Astrocyte of the spinal cord (primary cell): ENCODE measurements at places on chromosomes 13 and 19.

DNA sequence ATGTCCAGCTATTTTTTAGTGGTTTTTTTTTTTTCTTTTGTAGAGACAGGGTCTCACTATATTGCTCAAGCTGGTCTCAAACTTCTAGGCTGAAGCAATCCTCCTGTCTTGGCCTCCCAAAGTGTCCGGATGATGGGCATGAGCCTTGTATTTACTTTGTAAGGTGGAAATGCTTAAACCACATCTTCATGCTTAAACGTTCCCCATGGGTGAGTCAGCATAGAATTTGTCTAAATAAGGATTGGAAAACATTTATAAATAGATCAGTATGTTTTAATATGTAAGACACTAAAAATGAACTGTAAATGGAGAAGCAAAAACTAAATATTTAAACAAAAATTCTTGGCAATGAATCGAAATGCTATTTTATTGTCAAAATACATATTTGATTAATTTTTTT lies 698.0 kb downstream of the PCDH9 start:
- DNase-seq = peak; percentile 79

- peak; percentile 42 for DNase-seq
These were observed 68.4 kb upstream of the TM9SF2 start for GRCh38 chr13:99432609-99433542.

- peak; percentile 51 for DNase-seq
These were observed 147.1 kb downstream of the NUFIP1 start for GRCh38 chr13:44842158-44842557.

GRCh38 chr19:41384351-41384750 lies 8.0 kb downstream of the TMEM91 start:
- DNase-seq = no peak

- no peak for DNase-seq
These were observed 355.0 kb upstream of the PCDH20 start for GRCh38 chr13:61770681-61771080.

DNA sequence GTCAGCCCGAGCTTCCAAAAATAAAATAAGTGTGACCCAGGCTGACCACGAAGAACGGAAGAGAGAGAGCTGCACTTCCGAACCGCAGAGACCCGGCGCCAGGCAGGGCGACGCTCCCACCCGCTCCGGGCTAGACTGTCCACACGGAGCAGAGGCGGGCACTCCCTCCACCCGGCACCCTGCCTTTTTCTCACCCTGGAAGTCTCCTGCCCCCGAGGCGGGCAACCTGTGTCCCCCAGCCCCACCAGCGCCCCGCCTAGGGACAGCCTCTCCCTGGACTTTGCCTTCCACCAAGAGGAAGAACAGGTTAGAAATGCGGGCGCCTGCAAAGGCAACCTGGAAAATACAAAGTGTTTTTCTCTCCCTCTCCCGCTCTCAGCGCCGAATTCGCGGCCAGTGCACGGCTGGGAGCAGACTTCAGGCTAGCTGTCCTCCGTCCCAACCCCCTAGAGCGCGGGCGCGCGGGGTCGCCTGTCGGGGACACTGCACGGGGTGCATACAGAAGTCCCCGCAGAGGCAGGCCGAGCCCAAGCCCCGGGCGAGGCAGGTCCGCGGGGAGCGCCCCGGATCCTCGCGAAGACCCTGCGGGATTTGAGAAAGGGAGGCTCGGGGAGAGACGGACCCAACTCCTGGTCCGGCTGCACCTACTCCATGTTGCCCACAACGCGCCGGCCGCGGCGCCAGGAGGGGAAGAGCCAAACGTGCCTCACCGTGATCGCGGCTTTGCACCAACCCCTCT lies 845 bp downstream of the SPRY2 start:
- DNase-seq = peak; percentile 37

DNA sequence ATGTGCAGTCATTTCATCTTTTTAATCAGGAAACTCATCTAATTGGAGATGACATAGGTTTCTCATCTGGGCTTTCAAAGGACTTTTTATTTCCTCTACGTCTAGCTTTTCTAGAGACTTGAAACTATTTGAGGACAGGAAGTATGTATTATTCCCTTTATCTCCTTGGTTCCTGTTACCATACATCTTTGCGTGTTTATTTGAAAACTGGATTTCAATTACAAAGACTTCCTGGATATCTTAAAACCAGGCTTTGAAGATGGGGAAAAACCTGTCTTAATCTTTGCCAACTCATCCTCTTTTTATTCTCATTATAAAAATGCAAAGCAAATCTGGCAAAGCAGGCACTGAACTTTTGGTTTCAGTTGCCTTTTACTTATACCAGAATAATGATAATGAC lies 130.5 kb downstream of the LMO7 start:
- DNase-seq = no peak

DNA sequence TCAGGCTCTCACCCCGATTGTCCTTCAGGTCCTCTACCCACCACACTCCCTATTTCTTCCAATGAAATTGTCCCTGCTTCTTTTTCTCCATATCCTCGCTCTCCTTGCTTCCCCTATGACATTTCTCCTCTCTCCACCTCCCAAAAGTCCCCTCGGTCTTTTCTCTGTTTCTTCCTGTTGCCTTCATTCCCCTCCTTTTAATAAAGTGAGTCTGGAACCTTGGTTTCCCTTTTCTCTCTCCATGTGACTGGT lies 676 bp upstream of the ZNF574 start:
- no peak for DNase-seq

DNA sequence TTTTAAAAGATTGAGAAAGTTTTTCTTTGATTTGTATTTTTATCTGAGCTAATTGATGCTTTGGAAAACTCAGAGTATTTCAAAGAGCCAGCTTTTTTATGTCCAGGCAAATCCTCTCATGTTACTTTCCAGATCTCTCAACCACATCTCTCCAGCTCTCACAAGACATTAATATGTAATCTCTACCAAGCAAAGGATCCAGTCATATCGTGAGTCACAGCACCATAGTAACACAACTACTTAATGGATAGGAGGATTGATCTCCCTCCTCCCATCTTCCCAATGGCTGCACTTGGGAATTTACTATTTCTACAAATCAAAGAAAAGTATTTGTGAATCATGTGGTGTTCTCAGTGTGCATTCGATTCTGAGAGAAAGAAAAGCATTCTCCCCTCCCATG lies 63.3 kb downstream of the POU4F1 start:
- DNase-seq = no peak

DNA sequence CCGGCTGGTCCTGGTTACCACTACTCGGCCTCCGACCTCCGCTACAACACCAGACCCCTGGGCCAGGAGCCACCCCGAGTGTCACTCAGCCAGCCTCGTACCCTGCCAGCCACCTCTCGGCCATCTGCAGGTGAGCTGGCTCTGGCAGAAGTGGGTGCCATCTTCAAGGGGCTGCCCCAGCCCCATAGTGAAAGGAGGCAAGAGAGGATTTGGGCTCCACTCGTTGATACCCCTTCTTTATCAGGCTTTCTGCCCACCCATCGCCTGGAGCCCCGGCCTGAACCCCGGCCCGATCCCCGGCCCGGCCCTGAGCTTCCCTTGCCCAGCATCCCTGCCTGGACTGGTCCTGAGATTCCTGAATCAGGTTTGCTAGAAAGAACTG lies 7.1 kb downstream of the LTBP4 start:
- DNase-seq = no peak

GRCh38 chr13:110457361-110457760 lies 104.2 kb downstream of the RAB20 start:
- DNase-seq = no peak

- no peak for DNase-seq
These were observed 633.5 kb upstream of the ATXN8OS start for GRCh38 chr13:69474011-69474685.

- no peak for DNase-seq
These were observed 473.6 kb downstream of the FOXO1 start for GRCh38 chr13:40192858-40193257.

GRCh38 chr19:35211545-35212230 lies 16.9 kb downstream of the FAM187B start:
- DNase-seq = no peak

DNA sequence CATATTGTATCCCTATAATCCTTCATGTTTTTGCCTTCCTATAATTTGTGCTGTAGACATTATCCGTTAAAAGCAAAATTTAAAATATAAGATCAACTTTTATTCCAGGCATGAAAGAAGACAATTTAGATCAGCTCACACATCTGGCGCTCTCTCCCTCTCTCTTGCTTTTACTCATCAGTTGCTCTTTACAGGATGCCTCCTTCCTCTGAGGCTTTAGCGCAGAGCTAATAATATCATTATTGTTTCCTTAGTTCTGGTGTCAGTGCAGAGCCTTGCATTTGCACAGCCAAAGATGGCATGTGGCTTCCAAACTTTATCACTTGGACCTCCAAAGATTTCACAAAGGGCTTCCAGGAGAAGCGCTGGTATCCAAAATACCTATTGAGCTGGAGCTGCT lies 295.1 kb downstream of the FGF9 start:
- DNase-seq = no peak
